ENCODE measurements at places on chromosomes 2 and 18. TPM values are rescaled to one million over a fixed set of nuclear protein-coding genes. Genes with fewer than 3 reads are reported as not detected.

Gene ABHD3
- 15.2 TPM for total RNA-seq

DNA sequence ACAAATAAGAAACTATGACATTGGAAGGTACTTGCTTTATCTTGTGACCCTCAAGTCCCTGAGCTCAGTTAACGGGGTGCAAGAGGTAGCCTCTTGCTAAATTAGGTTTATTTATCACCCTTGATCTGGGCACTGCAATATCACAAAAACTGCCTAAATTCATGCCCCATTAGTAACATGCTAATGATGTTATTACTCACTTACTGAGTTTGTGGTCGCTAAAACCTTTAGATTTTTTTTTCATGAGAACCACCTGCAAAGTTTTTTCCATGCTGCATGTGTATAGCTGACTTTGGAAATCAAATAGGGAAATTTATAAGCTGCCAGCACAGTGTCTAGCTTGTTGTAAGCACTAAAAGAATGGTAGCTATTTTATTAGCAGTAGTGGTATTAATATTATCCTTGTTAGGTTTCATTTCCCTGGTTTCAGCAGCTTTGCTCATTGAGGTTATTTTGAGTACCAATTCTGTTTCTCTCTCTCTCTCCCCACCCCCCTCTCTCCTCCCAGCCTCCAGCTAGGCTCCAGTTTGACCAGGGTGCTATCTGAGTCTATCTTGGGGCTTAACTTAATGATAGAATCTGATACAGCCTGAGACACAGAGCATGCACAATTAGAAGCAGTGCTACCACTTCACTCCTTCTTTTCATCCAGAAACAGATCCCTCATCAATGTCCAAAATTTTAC, 88.7 kb upstream of the ATP8B1 start:
- DNase-seq = no peak

GRCh38 chr2:54969295-54969939, 80.8 kb downstream of the RTN4 start:
- DNase-seq = no peak

DNA sequence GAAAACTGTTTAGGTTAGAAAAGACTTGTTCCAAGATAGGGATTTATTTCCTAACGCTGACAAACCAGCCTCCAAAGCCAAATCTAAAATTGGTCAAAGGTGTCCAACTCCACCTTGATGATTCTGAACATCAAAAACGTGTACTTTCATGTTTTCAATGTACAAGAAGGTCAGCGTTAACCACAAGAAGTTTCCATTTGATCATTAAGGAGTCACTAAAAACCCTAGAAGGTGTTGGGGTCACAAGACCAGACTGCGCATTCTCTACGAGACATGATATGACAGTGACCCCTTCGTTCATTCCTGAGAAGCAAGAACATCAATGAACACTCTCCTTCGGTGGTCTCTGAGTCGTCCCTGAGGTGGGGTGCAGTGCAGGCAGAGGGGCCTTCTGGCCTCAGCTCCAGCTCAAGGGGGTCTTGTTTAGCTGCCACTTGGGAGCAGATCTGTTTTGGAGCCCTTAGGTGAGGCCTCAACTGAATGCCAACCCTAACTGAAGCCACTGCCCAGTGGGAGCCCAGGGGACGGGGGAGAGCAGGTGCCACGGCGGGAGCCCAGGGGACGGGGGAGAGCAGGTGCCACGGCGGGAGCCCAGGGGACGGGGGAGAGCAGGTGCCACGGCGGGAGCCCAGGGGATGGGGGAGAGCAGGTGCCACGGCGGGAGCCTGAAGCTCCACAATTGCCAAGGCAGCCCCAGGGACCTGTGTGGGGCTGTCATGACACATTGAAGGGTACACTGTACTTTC, 55.2 kb downstream of the PARD6G start:
- no peak for DNase-seq

- no peak for DNase-seq
Observed at GRCh38 chr2:16096962-16097361, 156.6 kb downstream of the MYCN start.

All from umbilical cord (tissue), 2 donors.